Natural killer cell (primary cell): ENCODE measurements at places on chromosomes 7 and 10.

GRCh38 chr7:5773661-5774086, 7.8 kb downstream of the RNF216 start:
- H3K4me3 ChIP-seq = no peak overlapping the region
- no peak for DNase-seq
- no peaks in the 10 kb centered on the region for H3K27me3 ChIP-seq
- H3K4me1 ChIP-seq = peaks cover 18% of the 10 kb centered on the region

DNA sequence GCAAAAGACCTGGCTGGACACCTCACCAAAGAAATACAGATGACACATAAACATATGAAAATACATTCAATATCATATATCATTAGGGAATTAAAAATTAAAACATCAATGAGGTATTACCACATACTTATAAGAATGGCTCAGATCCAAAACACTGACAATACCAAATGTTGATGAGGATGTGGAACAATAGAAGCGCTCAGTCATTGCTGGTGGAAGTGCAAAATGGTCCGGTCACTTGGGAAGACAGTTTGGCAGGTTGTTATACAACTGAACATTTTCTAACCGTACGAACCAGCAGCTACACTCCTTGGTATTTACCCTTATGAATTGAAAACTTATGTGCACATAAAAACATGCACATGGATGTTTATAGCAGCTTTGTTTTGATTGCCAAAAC, 38.5 kb downstream of the ZMYND11 start:
- no peaks in the 10 kb centered on the region for H3K27me3 ChIP-seq
- no peak overlapping the region for H3K27ac ChIP-seq
- no peak for DNase-seq
- no peak overlapping the region for H3K4me3 ChIP-seq

DNA sequence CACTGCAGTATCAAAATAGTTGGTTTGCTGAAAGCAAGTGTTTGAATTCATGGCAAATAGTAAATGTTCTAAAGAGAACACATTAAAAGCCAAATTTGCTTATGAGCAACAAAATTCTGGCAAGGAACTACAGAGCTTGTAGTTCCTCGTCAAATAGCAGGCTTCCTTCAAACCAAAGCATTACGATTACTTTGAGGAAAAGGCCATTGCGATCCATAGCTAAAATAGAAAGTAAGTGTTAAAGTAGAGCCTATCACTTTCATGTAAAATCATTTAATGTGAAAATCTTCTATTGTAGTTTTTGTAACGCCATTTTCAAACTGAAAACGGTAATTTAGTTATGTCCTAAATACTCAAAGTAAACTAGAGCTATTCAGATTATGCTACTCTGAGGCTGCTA, 20.1 kb downstream of the CACNA2D1 start:
- no peaks in the 10 kb centered on the region for H3K27me3 ChIP-seq
- no peak overlapping the region for H3K4me3 ChIP-seq
- H3K27ac ChIP-seq = no peak overlapping the region
- no peaks in the 10 kb centered on the region for H3K36me3 ChIP-seq
- DNase-seq = no peak

DNA sequence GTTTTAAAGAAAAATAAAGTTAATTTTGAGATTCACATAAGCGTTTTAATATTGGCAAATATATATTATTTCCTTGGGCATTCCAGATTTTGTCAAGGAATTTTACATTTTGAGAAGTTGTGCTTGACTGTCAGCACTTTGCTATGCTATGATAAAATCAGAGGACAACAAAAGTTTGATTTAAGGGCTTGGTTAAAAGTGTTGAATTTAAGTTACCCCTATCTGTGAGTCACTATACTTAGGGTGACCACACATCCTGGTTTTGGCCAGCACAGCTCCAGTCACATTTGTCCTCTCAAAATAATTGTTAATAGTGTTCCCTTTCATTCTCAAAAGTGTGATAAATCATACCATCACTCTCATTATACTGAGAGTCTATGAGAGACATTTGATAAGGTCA, 34.2 kb upstream of the ANK3 start:
- DNase-seq = no peak
- no peak overlapping the region for H3K4me3 ChIP-seq
- H3K4me1 ChIP-seq = no peaks in the 10 kb centered on the region
- H3K27ac ChIP-seq = no peak overlapping the region

DNA sequence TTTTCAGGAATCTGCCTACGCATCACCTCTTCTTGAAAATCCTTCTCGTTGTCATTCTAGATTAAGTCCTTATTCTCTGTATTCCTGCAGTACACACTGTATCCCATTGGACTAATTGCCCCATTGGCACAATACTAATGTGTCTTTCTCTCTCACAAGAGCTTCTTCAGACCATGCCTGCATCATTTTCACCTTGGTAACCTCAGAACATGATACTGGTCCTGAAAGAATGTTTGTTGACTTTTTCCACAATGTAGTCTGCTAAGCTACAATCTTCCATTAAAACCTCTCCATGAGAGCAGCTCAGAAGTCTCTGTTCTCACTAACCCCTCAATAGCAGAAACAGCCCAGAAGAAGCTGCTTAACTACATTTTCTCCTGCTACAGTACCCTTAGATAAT, 270.7 kb downstream of the PCDH15 start:
- no peak overlapping the region for H3K4me3 ChIP-seq
- H3K4me1 ChIP-seq = no peaks in the 10 kb centered on the region
- H3K36me3 ChIP-seq = no peaks in the 10 kb centered on the region
- no peak for DNase-seq
- H3K27me3 ChIP-seq = no peaks in the 10 kb centered on the region
- H3K27ac ChIP-seq = no peak overlapping the region

DNA sequence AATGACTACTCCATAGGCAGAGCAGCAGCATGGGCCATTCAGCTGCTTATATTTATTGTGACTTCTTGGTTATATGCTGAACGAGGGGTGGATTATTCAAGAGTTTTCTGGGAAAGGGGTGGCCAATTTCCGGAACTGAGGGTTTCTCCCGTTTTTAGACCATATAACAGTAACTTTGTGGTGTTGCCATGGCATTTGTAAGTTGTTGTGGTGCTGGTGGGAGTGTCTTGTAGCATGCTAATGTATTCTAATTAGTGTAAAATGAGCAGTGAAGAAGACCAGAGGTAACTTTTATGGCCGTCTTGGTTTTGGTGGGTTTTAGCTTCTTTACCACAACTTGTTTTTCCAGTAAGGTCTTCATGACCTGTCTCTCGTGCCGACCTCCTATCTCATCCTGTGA, 139.6 kb downstream of the KLF6 start:
- no peak overlapping the region for H3K4me3 ChIP-seq
- peaks cover 3% of the 10 kb centered on the region for H3K4me1 ChIP-seq
- H3K27ac ChIP-seq = no peak overlapping the region
- H3K27me3 ChIP-seq = no peaks in the 10 kb centered on the region
- DNase-seq = no peak
- no peaks in the 10 kb centered on the region for H3K36me3 ChIP-seq

GRCh38 chr10:784403-785088, 95.1 kb upstream of the DIP2C start:
- DNase-seq = no peak
- no peak overlapping the region for H3K27ac ChIP-seq
- H3K4me1 ChIP-seq = peaks cover 10% of the 10 kb centered on the region
- no peaks in the 10 kb centered on the region for H3K36me3 ChIP-seq
- H3K4me3 ChIP-seq = no peak overlapping the region
- H3K27me3 ChIP-seq = peaks cover 8% of the 10 kb centered on the region

GRCh38 chr7:6273380-6273837, 985 bp upstream of the CYTH3 start:
- H3K27ac ChIP-seq = no peak overlapping the region
- no peaks in the 10 kb centered on the region for H3K27me3 ChIP-seq
- no peak overlapping the region for H3K4me3 ChIP-seq
- no peak for DNase-seq

DNA sequence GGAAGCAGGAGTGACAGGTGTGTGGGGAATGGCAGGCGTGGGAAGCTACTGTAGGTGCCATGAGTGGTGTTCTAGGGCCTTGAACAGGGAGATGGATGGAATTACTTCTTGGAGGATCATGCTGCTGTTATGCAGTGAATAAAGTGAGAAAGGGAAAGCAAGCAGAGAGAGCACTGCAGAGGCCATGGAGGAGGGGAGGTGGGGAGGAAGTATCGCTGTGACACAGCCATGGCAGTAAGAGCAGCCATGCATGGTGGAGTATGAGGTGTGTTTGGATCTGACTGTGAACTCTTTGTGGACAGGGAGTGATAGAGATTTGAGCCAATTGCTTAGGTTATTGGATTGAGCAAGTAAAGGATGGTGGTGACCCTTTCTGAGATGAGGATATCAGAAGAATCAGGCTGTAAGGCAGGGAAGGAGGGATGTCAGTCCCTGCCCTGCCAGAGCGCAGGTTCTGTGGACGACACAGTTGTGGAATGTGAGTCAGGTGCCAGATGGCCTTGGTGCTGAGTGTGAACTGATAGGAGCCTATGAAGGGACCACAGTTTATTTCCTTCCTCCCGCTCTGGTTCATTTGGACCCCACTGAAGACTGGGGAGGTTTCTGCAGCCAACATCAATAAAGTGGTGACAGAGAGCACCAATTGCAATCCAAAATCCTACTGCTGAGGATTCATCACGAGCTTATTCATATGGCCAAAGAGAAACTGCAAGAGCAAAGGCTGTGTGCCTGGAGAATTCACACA, 105.5 kb upstream of the TMEM72 start:
- H3K27me3 ChIP-seq = no peaks in the 10 kb centered on the region
- no peak for DNase-seq
- no peak overlapping the region for H3K4me3 ChIP-seq
- H3K4me1 ChIP-seq = no peaks in the 10 kb centered on the region
- H3K36me3 ChIP-seq = no peaks in the 10 kb centered on the region

DNA sequence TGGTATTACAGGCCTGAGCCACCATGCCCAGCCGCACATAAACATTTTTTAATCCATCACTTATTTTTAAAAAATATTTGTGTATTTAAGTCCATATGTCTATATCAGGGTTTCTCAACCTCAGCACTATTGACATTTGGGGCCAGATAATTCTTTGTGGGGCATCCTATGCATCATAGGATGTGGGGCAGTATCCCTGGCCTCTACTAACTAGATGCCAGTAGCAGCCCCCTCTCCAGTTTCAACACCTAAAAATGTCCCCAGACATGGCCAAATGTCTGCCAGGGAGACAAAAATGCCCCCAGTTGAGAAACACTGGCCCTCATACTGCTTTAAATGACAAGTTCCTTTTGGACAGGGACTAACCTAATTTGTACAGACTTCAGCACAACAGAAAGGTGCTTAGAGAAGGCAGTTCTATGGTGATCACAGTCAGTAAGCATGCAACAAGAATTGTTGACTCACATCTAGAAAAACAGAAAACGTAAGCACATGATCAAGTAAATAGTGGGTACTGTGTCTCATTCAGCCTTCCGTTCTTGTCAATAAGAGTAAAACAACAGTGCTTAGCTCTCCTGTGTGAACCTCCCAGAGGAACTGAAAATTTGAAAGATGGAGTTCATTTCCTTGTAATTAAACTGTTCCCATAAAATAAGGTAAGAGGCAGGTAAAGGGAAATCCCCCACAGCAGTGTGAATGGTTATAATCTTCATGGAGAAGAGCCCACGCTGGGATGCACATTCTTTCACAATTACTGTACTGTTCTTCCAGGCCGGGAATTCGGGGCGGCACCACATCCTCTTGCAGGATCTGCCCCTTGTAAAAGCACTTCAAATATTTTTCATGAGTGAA, 17.3 kb upstream of the ADRB1 start:
- no peak for DNase-seq
- peaks cover 11% of the 10 kb centered on the region for H3K4me1 ChIP-seq
- no peak overlapping the region for H3K27ac ChIP-seq
- no peaks in the 10 kb centered on the region for H3K36me3 ChIP-seq
- no peak overlapping the region for H3K4me3 ChIP-seq
